ENCODE measurements at places on chromosomes 4 and X.
A peak's percentile ranks its signal among the peaks of the same experiment; 100 is the strongest.

GRCh38 chrX:134172588-134173259 is 64.3 kb upstream of the CCDC160 start:
- DNase-seq: peak; percentile 13

GRCh38 chr4:62450740-62451139 is 1250.6 kb downstream of the ADGRL3 start:
- DNase-seq: no peak

GRCh38 chrX:139828033-139828432 is 104.8 kb downstream of the ATP11C start:
- DNase-seq: no peak

DNA sequence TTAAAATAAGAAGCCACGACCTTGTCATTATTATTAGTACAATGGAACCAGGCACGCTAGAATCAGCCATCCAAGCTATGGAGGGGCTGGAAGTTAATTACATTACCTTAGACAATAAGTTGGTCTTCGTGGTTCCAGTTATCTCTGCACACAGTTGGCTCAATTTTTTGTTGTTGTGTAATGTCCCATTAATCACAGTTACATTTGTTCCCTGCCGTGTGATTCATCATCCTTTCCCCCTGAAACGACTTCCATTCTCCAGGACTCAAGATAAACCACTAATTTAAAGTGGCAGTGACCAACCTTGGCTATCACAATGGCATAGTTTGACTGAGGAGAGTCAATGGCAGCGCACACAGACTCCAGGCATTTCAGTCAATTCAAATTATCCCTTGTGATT is 905.0 kb downstream of the RAB28 start:
- no peak for DNase-seq

DNA sequence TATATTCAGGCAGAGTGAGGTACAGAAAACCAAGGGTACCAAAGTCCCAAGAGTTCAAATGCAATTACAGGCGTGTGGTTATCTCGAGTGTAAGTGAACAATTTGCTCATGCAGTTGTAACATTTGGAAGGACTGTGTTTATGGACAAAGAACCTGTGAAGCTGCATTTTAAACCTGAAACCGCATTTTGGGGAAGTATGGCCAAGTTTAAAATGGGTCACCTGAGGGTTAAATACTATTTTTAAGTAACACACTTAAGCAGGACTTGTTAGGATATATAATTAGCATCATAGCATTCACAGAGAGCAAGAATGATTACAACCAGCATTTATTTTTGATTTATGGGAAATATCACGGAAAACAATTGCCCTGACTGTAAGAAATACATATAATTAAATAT is 79.1 kb upstream of the LCORL start:
- no peak for DNase-seq

GRCh38 chrX:120790118-120790517 is 85.5 kb downstream of the CT47B1 start:
- DNase-seq: peak; percentile 60

GRCh38 chr4:85482010-85482738 is 7.2 kb downstream of the ARHGAP24 start:
- DNase-seq: peak; percentile 32

DNA sequence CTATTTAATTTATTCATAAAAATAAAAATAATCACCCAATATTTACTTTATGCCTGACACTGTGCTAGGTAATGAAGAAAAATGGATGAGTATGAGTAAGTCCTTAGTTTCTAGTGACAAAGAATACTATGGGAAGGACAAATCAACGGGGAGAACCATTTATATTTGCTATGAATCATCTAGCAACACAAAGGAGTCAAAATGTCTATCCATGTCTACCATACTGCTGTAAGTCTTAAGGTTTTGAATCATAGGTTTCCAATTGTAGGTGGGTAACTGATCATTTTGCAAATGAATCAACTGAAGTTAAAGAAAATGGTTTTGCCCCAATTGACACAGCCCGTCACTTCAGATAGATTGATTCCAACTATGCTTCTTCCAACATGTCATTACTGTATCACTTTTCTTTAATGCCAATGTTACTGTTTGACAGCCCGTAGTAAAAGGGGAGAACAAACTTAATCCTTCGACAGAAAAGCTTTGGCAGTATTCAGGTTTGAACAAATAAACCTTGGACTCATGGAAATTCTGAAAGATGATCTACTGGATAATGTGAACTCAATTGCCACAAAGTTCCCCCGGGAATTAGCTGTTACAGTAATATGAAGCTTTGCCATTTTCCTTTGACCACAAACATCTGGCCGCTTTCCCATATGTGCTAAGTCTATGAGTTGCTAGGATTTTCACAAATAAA is 3.2 kb downstream of the TDO2 start:
- no peak for DNase-seq

DNA sequence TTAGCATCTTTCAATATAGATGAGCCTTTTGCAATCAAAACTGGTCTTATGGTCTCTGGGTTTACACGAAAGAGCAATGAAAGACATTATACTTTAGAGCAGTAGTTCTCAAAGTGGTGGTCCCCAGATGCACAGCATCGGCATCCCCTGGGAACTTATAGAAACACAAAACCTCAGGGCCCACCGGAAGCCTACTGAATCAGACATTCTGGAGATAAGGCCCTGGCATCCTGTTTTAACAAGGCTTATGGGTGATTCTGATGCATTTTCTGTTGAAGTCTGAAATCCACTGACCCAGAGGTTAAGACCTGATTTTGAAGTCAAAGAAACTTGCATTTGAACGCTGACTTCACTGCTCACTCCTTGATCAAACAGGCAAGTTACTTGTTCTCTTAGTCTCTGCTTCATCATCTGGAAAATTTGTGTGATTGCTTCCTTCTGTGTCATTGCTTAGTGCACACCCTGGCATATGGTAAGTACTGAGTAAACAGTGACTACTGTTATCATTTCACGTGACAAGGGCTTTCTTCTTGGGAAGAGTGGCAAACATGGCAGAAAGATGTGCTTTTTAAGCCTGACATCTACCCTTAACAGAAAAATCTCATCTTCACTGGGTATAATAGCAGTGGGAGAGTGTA is 14.5 kb downstream of the CHRNA9 start:
- no peak for DNase-seq

- no peak for DNase-seq
Observed at GRCh38 chrX:154375156-154375504, 696 bp upstream of the FLNA start.

DNA sequence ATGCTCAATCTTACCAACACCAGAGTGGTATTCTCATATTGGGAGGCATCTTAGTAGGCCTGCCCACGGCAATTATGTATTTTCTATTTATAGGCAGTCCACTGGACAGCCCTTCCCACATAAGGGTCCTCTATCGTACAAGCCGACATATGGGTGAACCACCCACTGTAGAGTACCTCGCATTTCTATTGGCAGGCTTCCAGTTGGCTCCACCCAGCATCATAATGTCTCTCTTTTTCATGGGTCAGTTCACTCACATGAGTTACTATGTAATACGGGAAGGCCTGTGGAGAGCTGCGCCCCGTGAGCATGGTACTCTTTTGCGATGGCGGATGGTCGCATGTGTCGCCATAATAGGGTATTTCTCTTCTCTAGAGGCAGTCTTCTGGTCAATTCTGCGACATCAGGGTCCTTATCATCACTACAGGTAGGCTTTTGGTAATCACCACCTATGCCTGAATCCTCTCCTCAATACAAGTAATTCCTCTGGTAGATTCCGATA is 29.4 kb upstream of the FOXR2 start:
- DNase-seq: no peak

GRCh38 chr4:22312113-22312512 is 203.8 kb downstream of the ADGRA3 start:
- no peak for DNase-seq

DNA sequence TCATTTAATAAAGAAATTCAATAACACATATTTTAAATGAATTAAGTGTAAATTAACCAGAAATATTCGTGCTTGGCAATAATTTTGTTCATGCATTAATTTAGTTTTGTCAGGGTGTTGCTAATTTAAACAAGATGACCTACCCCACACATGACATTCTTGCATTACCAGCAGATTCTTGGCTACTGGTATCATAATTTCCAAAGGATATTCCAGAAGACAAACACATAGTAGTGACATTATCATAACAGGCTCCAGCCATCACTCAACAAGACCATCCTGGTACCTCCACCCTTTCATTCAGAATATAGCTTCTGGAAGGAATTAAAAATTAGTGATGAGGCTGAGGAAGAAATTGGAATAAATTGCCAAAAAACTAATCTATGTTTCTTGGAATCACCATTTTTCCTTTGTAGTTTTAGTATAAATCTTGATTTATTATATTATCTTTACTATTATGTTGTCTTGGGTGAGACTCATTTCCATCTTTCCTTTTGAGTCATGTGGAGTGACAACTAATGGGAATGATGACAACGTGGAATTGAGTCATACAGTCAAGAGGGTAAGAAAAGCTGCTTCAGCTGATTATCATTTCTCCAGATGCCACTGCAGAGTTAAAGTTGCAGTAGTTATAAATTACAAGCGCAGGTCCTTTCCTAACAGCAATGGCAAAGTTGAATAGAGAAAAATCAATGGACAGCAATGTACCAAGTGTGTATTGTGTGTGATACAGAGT is 30.9 kb upstream of the HHIP start:
- no peak for DNase-seq

GRCh38 chr4:10017037-10017893 is 4.0 kb downstream of the SLC2A9 start:
- DNase-seq: no peak

- DNase-seq: no peak
Observed at GRCh38 chr4:1260418-1261106, 11.6 kb upstream of the CTBP1 start.

GRCh38 chr4:117545039-117545438 is 459.7 kb upstream of the TRAM1L1 start:
- no peak for DNase-seq

- no peak for DNase-seq
Observed at GRCh38 chr4:87051121-87051713, 116.4 kb downstream of the AFF1 start.

DNA sequence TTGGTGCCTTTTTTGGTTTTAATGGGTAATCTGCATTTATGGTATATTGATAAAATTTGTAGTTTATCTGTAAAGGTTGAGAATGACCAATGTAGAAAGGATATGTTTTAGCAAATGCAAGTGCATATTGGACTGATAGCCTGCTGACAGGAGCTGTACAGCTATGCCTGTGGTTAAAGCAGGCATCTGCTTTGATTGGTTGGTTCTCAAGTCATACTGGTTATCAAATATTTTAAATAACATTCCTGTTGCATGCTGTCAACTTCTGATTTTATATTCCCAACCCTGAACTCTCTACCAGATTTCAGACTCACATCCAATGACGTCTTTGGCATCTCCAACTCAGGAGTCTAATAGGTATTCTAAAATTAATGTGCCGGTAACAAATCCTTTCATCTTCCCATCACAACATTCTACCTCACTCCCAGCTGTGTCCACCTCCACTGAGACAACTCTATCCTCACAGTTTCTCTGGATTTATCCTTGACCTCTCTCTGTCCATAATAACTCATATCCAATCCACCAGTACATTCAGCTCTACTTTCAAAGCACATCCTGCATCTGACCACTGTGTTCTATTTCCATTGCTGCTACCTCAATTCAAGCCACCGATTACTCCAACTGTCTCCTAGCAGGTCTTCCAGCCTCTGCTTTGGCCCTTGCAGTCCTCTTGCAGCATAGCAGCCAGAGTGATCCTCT is 125.7 kb downstream of the CAMK2D start:
- no peak for DNase-seq

GRCh38 chr4:122932763-122933162 is 10.4 kb upstream of the NUDT6 start:
- no peak for DNase-seq

DNA sequence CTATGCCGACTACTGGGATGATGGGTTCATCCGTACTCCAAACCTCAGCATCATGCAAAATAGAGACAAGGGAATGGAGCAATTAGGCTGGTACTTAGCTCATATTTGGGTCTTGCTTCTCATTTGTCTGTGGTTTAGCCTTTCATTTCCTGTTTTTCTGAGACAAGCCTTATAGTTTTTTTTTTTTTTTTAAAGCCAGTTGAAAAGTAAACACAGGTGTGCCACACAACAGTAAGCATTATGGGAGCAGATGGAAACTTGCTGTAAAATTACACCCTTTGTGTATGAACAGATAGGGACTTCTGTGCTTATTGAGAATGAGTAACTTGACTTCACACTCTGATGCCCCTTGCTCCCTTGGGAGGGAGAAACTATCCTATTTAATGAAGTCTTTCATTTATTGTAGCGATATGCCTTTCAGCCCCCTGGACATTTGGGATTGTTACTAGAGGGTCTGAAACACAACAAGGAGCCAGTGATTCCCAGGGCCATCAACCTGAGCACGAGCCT is 13.7 kb downstream of the RASSF6 start:
- no peak for DNase-seq

GRCh38 chr4:2811830-2812611 is 19.1 kb downstream of the SH3BP2 start:
- DNase-seq: peak; percentile 87
